Activated naive CD4-positive, alpha-beta T cell treated with anti-CD3 and anti-CD28 coated beads for 36 hours (primary cell): ENCODE measurements at places on chromosomes 16 and 17. TPM values are rescaled to one million over a fixed set of nuclear protein-coding genes. Genes with fewer than 3 reads are reported as not detected.

Gene GLIS2
- 0.24 TPM for total RNA-seq

GRCh38 chr17:46139432-46140210 is 53.6 kb downstream of the KANSL1 start:
- DNase-seq: no peak

- no peak for DNase-seq
These were observed 7.4 kb downstream of the PRKCB start for GRCh38 chr16:23843143-23843542.

Gene KRT33A
- not detected for total RNA-seq

Gene GUCY2D
- total RNA-seq: not detected

Gene ANKFN1
- total RNA-seq: not detected

Gene COL1A1
- 1.7 TPM for total RNA-seq

Gene GFAP
- total RNA-seq: not detected

DNA sequence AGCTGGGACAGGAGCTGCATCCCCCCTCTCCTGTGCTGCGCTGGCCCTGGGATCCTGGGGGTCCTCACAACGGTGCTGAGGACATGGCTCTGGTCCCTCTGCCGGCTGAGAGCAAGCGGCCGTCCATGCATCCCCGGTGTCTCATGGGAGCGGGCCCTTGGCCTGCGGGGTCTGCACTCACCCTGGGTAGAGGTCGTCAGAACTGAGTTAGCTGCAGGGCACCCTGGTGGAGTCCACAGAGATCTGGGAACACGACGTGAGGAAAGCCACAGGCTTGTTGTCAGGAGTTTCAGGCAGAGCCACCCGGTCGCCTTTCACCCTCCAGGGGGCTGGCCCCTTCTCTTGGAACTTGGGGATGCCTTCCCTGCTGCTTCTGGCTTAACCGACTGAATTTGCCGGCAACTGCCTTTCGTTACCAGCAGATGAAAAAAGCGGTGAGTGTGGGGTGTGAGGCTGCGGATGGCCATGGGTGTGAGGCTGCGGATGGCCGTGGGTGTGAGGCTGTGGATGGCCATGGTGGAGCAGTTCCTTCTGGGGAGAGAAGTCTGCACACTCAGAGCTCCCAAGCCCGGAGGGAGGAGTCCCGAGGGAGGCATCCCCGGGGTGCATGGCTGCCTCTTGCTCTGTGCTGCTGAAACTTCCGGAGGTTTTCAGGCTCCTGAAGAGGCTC is 81.7 kb downstream of the LMF1 start:
- DNase-seq: no peak

Gene MEIOB
- total RNA-seq: 0.76 TPM

GRCh38 chr17:12659500-12659899 is 6.2 kb upstream of the MYOCD start:
- no peak for DNase-seq

Gene ABCC11
- 0.24 TPM for total RNA-seq

- DNase-seq: no peak
These were observed 20.9 kb downstream of the MRC2 start for GRCh38 chr17:62648251-62648955.

DNA sequence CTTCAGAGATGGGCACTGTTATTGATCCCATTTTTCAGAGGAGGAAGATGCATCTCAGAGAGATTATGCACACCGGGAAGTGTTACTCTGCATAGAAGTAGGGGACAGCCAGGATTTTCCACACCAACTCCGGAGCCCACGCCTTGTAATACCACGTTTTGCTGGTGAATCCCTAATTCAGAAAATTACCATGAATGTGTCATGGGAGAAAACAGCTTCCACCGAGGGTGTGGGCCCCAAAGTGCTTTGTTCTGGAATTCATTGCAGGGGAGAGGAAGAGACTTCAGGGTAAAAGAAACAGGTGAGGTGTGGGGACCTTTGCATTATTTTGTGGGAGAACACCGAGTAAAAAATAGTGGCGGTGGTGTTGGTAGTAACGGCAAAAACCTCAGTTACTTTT is 1051.4 kb upstream of the RBFOX1 start:
- no peak for DNase-seq

Gene FLOT2
- total RNA-seq: 71.5 TPM

DNA sequence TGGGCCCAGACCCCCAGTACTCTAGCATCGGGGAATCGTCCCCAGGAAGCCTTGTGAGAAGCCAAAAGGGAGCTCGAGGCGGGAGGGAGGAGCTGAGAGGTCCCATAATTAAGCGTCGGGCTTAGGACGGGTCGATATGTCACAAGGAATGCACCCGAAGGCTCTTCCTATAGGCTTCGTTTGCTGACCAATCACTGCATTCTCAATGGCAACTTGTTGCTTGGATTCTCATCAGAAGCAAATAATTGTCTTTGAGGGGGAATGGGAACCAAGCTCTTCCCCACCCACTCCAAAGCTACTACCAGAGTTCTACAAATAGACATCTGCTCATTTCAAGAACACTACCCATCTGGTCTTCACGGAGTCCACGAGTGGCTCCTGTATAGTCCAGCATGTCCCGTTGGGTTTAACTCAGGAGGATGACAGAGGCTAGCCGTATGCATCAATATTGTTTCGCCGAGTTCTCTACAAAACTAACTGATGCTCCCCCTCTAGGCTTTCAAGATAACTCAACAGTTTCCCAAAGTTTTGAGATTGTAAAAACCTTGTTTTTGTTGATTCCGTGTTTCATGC is 628 bp upstream of the BLMH start:
- peak; percentile 22 for DNase-seq

GRCh38 chr17:5785867-5786509 is 201.7 kb upstream of the NLRP1 start:
- DNase-seq: no peak

Gene TSPAN10
- not detected for total RNA-seq

DNA sequence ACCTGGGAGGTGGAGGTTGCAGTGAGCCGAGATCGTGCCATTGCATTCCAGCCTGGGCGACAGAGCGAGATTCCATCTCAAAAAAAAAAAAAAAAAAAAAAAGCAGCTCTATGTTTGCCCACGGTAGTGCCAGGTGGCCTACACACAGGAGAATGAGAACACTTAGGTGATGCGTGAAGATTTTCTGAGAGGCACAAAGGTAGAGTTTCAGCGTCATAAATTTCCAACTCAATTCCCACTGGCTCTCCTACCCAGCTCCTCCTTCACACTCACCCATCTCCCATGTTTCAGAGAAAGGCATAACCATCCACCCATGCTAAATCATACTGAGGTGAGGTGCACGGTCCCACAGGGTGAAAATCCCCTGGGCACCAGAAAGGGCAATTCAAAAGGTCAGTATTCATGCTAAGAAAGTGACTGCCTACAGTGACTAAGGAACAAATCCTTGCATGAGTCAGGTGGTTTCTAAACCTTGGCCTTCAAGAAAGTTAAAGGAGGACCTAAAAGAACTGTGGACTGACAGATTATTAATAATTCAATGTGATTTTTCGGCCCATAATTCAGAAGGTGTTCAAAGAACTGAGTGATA is 4.8 kb downstream of the DCAKD start:
- DNase-seq: no peak

Gene TMEM97
- total RNA-seq: 26.0 TPM

GRCh38 chr17:49443862-49444261 is 29.2 kb upstream of the PHB1 start:
- DNase-seq: no peak

Gene LGALS9B
- total RNA-seq: not detected

Gene MILR1
- total RNA-seq: 0.31 TPM
